ENCODE measurements at places on chromosomes 1 and 21.

GRCh38 chr1:189513091-189513490, 964.6 kb downstream of the BRINP3 start:
- DNase-seq, result no peak

GRCh38 chr1:200669314-200670241, at the start of gene DDX59:
Gene DDX59 (minus strand): TSS chr1:200669907. CDS start chr1:200666740, 3,167 bp downstream.
- peak; percentile 93 for DNase-seq

- DNase-seq, result no peak
Measured at GRCh38 chr1:28631713-28632112, 11.2 kb downstream of the TAF12 start.

DNA sequence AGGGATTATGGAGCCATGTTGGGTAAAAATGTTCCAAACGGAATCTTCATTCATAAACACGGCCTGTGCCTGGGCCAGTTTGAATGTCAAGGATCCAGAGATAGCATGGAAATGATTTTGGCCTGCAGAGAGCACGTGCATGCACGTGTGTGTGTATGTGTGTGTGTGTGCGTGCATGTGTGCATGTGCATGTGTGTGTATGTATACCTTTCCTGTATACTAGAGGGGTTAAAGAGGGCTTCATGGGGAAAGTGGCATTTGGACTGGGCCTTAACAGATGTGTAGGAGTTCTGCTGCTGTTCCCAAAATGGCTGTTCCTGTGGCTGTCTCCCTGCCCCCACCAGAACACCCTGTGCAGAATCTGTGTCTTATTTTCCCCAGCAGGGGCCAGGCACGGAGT, 21.7 kb downstream of the TTC39A start:
- no peak for DNase-seq

GRCh38 chr21:20527731-20528460, 470.3 kb upstream of the NCAM2 start:
- DNase-seq, result peak; percentile 4

DNA sequence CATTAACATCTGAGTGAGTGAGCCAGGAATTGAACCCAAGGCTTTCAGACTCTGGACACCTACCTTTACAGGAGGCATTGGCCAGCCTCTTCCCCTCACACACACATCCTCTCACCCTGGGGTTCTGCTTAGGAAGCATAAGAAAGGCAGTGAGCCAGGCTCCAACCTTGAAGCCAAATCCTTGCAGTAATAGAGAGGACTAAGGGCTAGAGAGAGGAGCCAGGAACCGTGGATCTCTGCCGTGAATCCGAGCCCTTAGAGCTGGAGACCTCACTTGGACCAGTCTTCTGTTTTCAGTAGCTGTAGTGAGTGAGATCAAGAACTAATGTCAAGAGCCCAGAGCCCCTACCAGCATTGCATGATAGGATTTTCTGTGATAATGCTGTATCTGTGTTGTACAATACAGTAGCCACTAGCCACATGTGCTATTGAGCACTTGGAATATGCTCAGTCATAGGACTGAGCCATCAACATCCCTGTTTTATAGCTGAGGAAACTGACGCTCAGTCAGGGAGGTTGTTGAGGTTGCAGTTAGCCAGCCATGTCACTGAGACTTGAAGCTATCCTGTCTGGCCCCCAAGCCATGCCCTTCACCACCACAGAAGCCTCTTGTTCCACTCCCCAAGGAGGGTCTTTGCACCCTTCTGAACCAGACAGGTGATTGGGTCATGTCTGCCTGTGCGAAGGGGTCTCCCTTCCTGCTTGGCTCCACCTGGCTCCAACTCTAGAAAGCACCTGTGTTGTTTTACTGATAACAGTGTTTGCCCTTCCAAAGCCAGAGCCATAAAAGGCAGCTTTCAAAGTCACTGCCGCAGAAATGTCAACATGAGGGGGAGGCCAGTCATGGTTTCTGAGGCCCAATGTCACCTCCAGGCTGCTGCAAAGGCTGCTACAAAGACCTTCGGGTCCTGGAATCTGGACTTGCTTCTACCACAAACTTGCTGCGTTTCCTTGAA, 101.1 kb upstream of the JUN start:
- peak; percentile 61 for DNase-seq

DNA sequence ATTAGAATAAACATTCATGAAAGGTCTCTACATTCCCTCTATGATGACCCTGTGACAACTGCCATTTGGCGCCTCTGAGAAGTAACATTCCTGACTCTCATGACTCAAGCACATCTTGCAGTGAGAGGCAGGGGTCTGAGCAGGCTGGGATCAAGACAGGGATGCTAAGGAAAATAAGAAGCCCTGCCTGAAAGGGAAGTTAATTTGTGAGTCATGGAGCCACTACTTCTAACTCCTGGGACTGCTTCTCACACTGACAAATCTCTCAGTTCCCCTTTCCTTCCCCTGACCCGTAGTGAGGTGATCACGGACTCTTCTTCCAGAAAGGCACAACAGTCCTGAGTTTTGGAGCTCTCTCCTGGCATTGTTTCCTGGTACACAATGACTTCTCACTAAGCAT, 231.9 kb downstream of the TNR start:
- DNase-seq, result no peak

DNA sequence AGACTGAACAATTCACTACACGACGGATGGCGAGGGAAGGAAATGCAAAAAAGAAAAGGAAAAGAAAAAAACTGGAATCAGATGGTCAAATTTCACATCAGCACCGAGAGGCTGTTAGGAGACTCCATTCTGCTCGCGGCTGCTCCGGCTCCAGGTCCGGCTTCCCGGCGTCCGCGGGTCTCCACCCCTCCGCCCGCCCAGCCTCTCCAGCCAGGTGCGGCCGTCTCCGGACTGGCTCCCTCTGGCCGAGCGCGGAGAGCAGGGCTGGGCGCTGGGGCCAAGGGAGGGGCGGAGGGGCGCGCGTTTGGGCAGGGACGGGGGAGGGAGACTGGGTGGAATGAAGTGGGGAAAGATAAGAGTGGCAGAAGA, 332 bp downstream of the KCNJ6 start:
- DNase-seq, result no peak

DNA sequence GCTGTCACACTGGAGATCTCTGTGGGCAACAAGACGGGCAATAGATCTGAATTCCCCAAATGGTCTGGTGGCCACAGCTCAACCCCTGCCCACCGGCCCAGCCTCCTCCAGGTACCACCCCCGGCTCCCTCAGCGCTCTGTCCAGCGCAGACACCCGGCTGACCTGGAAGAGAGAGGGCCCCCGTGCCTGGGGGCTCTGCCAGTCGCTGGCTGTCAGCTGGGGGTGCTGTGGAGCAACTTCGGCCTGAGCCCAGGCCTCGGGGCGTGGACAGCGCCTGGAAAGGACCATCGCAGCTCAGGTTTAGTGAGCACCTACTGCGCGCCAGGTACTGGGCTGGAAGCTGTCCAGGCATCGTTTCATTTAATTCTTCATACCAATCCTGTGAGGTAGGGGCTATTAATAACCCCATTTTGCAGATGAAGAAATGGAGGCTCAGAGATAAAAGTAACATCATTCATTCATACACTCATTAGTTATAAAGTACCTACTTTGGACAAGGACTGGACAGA, 51.0 kb downstream of the AHDC1 start:
- no peak for DNase-seq

GRCh38 chr1:64645735-64646134, 99.1 kb upstream of the RAVER2 start:
- DNase-seq, result no peak

GRCh38 chr1:112342558-112342957, 53.5 kb upstream of the CTTNBP2NL start:
- DNase-seq, result no peak

GRCh38 chr1:23369335-23370013, at the start of gene ZNF436:
Gene ZNF436 (minus strand): TSS chr1:23369836. CDS start chr1:23368005, 1,831 bp downstream.
- DNase-seq, result peak; percentile 90

DNA sequence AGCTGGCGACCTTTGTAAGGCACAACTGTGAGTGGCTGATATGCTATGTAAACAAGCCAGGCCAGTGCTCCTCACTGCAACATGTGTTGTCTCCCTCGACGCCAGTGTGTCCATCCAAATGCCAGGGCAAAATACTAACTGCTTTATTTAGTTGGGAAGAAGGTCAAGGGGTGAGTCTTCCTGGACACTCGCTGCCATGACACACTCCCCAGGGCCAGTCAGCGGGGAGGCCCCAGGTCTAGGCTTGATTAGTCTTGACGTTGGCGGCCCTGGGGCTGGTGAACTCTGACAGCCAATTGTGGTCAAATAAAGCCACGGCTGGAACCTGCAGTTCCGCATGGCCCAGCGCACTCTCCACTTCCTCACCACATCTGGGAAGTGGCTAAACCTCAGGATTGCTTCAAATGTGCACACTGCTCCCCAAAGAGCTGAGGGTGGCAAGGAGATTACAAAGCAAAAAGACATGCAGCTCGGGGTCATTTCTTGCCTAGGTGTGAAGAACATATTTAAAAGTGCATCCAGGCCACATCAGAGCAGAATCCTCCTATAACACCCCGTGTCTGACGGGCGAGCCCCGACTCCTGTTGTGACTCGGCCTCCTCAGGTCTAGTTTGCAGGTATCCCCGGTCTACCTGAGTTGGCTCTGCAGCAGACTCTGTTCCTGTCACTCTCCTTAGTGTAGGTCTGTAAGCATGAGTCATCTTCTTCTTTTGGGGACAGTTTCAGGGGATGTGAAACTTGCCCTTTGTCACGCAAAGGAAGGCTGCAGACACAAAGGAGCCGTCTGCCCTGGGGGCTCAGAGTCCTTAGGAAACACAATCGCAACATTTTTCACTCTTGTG, 183.5 kb downstream of the RUNX1 start:
- no peak for DNase-seq

GRCh38 chr1:63368131-63368530, 704 bp downstream of the ALG6 start:
- DNase-seq, result no peak

- DNase-seq, result no peak
Measured at GRCh38 chr1:24715658-24716057, 29.6 kb upstream of the CLIC4 start.

DNA sequence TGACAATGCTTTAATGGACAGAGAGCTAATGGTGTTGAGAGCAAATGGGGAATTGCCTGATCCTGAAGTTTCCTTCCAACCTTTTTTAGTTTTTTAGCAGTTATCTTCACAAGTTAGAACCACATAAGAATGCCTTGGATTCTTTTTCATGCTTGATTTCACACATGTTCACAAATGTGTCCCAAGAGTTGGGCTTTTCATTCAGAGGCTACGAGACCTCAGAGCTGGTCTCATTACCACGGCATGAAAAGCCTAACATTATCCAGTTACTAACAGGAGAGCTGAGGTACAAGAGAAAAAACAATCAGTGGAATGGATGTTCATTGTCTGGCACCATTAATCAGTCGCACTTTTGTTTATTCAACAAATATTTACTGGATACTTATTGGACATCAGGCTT, 340.6 kb downstream of the ZNF326 start:
- no peak for DNase-seq

DNA sequence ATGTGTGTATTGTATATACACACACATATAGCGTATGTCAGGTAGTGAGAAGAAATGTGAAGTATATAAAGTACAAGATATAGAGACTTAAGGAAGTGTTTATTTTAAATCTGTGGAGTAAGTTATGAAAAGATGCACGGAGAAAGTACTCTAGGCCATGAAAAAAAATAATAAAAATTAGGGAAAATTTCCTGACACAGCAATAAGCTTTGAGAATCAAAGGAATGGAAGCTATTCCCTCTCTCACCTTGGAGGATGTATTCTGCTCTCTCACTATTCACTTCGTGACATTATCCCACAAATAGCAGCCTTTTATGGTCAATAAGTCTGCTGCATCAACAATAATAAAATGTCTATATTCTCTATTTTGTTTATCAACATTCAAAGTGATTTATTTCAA, 700.4 kb upstream of the RGS18 start:
- no peak for DNase-seq

GRCh38 chr1:174815474-174815908, 184.3 kb upstream of the CACYBP start:
- no peak for DNase-seq

DNA sequence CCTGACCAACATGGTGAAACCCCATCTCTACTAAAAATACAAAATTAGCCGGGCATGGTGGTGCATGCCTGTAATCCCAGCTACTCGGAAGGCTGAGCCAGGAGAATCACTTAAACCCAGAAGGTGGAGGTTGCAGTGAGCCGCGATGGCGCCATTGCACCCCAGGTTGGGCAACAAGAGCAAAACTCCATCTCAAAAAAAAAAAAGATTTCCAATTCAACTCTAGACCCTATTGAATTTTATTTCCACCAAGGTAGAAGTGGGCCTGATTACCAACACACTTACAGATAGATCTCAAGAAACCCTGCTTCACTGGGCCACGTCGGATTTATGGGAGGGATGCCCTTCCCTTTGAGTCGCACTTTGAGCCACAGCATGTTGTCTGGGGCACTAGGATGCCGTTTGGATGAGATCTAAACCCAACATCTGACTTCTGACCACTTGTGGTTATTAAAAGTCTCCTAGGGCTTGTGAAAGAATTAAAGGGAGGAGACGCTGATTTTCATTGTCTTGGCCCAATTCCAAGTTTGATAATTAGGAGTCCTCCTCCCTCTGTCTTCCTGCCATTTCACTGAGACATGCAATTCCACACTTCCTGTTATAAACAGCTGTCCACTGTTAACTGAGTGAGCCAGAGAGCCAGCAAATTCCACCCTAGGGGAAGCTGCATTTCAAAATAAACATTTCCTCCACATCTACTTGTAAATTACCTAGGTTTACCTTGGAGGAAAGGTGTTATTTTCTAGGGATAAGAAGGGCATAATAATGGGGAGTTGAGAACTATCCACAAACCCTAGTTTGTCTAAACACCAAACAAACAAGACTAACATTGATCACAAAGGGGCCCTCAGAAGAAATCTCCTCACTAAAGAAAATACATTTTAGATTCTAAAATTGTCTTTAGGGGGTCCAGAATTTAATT, 5.2 kb upstream of the RERE start:
- DNase-seq, result peak; percentile 83

GRCh38 chr1:203521074-203521794, 27.3 kb downstream of the OPTC start:
- DNase-seq, result no peak

GRCh38 chr1:58284225-58284510, 262.4 kb downstream of the OMA1 start:
- DNase-seq, result no peak

DNA sequence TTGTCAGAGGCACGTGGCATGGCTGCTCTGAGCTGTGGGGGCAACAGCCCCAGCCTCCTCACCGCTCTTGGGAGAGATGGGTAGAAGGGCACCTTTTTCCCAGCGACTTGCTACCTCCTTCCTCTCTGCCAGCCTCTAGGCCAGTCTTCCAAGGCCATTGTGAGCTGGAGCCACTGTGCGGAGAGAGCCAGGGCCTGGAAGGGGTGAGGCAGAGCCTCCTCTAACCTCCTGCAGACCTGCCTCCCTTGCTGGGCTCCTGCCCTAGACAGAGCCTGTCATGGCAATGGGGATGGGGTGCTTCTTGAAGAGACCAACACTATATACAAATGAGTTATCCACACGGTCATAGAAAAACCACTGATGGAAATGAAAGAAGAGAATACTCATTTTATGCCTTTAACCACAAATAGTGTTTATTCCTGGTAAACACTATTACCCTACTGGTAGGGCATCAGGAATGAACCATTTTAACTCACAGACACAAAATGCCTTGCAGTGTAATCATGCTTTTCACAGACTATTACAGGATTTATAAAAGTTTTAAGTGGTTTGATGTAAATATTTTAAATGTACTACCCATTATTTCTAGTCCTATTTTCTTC, 5.0 kb upstream of the IGFN1 start:
- DNase-seq, result no peak

Data from NCI-H1105 (cell line).